ENCODE measurements at places on chromosomes 2 and 18.
A peak's percentile ranks its signal among the peaks of the same experiment; 100 is the strongest.

DNA sequence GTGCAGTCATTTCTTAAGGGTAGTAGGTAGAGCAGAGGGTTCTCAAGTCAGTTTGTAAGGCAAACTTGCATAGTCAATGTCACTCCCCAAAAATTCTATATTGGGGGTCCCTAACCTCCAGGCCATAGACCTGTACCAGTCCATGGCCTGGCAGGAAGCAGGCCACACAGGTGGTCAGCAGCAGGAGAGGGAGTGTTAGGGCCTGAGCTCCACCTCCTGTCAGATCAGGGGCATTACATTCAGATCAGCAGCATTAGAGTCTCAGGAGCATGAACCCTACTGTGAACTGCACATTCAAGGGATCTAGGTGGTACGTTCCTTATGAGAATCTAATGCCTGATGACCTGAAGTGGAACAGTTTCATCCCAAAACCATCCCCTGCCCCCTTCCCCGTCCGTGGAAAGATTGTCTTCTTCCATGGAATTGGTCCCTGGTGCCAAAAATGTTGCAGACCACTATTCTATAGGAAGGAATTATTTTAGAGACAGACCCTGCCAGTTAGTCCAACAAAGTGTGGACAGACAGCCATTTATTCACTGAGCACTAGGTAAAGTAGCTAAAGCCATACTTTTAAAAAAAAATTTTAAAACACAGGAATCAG lies 6.7 kb downstream of the COA5 start:
- DNase-seq, result no peak

GRCh38 chr18:9750606-9751304 lies 42.7 kb downstream of the RAB31 start:
- DNase-seq, result no peak

- no peak for DNase-seq
Measured at GRCh38 chr2:182318466-182319220, 108.2 kb downstream of the PDE1A start.

DNA sequence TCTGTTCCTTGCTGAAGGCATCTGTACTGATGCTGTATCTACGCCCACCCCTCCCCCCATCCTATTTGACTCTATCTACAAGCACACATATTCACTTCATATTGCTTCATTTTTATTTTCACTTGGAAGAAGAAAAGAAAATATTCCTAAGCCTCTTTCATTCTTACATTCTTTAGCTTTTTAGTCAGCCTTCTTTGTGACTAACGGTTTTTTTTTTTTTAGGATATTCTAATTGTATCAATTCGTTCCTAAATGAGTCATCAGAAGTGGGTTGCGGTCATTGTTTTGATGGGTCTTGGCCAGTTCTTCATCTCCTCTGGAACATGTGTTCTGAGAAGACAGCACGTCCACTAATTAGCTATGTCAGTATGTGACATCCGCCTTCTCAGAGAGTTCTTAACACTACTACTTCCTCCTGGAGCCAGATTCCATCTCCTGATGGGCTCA lies 88.7 kb downstream of the MYO1B start:
- no peak for DNase-seq

- DNase-seq, result peak; percentile 72
Measured at GRCh38 chr2:108986916-108987510, 2.0 kb downstream of the EDAR start.

DNA sequence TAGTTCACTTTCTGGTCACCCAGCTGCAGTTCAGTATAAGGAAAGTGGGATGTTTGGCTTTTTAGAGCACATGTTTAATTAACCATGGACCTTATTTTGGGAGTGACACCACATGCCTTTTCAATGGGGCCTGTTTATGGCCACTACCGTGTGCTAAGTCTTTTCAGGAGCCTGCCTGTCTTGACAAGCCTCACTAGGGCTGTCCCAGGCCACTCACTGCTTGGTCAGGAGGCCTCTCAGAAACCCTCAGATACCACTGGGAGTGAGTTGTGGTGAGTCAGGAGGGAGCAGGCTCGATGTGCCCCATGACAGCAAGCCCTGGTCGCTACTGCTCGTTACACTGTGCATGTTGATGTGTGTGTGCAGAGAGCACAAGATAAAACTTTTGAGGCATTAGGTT lies 123.0 kb downstream of the MAP4K4 start:
- DNase-seq, result no peak

DNA sequence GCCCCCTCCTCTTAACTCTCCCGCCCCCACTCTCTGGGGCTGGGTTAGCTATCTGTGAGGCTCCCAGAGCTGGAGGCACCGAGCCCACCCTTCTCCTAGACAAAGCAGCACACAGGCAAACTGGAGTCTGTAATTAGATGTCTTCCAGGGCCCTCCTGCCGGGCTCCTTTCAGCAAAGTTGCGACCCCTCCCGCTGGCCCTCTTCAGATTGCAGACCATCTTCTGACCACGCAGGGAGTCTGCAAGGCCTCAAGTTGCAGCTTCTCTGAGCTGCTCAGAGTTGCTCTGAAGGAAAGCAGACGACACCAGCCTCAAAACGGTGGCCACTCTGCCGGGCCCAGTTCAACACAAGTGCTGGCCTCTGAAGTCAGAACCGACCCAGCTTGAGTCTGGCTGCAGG lies 228.4 kb upstream of the COPS8 start:
- no peak for DNase-seq

GRCh38 chr2:229417176-229417575 lies 146.1 kb upstream of the PID1 start:
- DNase-seq, result no peak

DNA sequence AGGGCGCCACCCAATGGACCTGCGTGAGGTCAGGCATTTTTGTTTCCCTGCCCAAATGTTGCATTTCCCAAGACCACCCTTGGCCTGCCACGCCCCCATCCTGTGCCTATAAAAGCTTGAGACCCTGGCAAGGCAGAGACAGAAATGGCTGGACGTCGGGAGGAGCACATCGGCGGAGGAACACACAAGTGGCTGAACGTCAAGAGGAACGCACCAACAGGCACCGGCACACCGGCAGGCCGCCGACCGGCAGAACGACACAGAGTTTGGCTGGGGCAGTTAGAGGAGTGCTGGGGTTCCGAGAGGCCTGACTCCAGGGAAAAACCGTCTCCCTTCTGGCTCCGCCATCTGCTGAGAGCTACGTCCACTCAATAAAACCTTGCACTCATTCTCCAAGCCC lies 35.9 kb downstream of the DCDC2C start:
- DNase-seq, result no peak

DNA sequence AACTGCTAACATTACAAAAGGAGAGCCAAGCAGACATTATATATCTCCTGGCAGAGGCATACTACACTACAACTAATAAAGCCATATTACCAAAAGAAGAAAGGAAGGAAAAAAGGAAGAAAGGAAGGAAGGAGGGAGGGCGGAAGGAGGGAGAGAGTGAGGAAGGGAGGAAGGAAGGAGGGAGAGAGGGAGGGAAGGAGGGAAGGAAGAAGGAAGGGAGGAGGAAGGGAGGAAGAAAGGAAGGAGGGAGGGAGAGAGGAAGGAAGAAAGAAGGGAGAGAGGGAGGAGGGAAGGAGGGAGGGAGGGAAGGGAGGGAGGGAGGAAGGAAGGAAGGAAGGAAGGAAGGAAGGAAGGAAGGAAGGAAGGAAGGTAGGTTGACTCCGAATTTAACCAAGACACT lies 133.4 kb downstream of the PDE11A start:
- no peak for DNase-seq

Data from CD4-positive, alpha-beta T cell treated with Interleukin-17A for 4 hours (primary cell).